ENCODE measurements at places on chromosomes 7 and 10.

GRCh38 chr7:514651-515598 is 4.7 kb downstream of the PDGFA start:
- DNase-seq = no peak

DNA sequence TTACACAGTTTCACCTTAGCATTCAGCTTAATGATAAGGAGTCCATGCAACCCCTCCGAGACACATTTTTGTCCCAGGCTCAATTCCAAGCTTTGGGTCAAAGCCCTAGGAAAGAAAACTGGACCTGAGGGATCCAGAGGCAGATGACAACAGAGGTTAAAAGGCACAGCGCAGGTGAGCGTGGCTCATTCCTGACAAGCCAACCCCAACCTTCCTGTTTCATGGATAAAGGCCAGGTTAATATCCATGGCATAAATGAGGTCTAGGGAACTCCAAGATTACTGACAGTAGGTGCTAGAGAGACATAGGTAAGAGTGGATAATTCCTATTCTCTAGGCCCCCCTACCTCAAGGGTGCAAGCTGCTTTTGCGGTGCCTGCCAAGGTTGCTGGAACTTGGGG is 86.7 kb upstream of the GPR22 start:
- no peak for DNase-seq

DNA sequence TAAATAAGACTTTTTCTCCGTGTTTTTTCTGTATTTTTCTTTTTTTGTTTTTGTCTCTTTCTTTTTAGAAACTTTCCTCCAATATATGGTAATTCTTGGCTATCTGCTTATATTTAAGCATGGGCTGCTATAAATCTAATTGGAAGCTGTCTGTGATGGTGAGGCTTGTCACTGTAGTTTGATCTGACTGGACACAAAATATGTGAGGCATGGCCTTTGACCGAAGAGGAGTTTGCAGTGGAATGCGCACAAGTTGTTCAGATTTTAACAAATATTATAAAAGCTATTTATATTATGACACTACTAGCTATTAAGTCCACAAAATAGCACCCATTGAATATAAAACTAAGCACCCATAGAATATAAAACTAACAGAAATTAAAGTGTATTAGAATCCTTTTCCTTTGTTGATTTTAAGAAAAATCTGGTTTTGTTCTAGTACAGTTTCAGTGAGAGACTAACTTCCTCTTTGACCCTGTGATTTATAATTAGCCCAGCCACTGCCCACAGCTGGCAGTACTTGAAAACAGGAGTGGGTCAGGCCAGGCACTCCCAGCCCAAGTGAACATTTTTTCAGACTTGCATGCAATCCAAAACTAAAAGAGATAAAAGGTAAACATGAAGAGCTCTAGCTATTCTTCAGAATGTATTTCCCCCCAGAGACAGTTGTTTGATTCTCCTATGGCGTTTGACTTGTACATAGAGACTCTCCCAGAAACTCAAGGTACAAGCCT is 69.9 kb upstream of the FGL2 start:
- DNase-seq = no peak

DNA sequence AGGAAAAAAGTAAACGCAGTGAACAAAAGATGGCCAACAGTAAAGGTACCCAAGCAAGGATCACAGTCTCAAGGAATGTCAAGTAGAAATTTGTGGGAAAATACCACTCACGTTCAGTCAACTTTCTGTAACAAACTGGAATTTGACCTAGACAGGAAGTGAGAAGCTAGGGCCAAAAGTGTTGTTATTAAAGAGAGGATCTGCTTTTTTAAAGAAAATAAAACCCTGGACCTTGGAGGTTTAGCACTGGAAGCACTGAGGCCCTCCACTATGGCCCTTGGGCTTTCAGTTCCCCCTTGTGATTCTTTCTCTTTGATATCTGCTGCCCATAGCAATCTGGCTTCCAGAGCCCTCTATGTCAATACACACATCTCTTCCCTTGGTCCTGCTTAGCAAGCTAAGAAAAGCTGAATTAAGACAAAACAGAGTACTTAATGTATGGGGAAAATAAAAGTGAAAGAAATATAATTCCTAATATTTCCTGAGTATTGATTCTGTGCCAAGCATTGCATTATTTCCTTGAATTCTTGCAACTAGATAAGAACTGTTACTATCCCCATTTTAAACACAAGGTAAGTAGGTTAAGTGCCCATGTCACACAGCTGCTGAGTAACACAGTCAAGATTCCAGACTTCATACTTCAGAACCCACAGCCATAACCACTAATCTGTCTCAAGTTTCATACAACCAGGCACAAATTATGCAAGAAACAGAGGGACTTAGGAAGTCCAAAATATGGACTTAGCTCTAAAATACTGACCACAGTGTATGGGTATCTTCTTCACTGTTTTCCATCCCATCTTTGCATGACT is 2.6 kb upstream of the ZNF438 start:
- no peak for DNase-seq

- DNase-seq = peak; percentile 55
These were observed 58.0 kb upstream of the STRIP2 start for GRCh38 chr7:129376076-129376777.

- DNase-seq = no peak
These were observed 11.8 kb downstream of the RASGEF1A start for GRCh38 chr10:43254881-43255633.

DNA sequence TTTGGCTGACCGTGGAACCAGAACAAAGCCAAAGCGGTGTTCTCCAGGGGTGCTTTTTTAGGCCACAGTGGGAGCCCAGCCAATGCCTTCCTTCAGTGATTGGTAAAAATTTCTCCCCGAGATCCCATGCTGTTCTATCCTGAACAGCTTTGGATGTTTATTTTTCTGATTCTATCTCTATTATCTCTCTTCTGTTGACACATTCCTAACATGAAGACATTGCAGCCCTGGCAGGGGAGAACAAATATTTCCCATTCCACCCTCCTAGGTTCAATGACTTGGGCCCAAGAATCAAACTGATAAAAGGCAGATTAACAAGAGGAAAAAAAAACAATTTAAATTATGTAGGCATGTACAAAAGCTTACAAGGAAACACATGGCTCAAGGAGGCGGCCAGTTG is 162.7 kb downstream of the PFKFB3 start:
- no peak for DNase-seq

DNA sequence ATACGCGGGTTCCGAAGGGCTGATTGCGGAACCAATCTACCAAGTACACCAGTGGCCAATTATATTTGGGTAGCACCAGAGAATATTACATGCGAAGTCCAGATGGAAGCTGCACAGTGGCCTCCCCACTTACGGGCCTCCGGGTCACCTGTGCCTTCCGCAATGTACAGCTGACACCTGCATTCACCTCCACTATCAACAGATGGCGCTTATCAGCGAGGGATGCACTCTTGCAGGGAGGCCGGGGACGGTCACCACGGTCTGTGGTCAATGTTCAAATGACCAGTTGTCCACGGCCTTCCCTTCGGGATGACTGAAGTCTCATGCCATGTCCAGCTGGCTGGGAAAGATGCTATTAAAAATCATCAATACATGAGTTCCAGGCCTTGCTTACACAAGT is 47.6 kb downstream of the SLIT1 start:
- no peak for DNase-seq

DNA sequence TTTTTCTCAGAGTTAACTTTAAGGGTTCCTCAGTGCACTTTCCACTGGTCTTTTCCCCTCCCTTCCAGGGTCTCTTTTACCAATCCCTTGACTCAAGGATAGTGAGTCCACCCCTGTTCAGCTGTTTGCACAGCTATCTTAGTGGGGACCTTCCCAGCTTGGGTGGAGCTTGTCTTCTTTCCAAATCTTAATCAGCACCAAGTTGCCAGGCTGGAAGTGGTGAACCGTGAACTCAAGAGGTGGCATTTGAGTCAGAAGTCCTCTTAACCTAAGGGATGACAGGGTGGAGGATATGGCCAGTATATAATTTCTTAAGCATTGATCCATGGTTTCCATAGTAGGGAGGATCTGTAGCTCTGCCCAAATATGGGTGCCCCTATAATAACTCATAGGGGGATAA is 25.0 kb downstream of the MAPK8 start:
- DNase-seq = no peak

GRCh38 chr7:70392256-70392876 is 739.6 kb upstream of the GALNT17 start:
- no peak for DNase-seq

DNA sequence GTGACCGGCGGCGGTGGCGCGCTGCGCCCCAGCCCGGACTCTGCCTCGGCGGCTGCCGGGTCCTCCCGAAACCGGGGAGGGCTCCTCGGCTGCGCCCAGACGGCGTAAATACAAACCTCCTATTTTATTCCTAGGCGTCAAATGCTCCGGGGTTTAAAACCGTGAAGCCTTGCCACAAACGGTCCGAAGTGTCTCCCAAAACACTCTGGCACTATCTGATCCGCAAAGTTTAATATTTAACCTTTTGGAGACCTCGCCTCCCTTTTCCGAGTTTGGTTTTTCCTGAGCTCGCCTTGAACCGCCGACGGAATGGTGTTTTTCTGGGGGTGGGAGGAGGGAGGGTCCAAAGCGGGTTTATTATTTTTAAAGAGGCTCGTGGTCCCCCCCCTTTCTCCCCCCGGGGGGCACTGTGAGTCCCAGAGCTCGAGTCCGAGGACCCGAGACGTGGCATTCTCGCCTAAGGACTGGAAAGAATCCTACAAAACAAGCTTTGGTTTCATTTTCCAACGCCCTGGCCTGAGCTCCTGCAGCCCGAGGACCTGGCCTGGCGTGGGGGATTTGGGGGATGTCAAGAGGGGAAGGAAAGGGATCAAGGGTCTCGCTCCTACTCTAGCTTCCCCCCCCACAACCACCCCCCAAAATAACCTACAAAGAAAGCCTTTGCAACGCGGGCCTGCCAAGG is 1.8 kb downstream of the TNRC18 start:
- DNase-seq = no peak

DNA sequence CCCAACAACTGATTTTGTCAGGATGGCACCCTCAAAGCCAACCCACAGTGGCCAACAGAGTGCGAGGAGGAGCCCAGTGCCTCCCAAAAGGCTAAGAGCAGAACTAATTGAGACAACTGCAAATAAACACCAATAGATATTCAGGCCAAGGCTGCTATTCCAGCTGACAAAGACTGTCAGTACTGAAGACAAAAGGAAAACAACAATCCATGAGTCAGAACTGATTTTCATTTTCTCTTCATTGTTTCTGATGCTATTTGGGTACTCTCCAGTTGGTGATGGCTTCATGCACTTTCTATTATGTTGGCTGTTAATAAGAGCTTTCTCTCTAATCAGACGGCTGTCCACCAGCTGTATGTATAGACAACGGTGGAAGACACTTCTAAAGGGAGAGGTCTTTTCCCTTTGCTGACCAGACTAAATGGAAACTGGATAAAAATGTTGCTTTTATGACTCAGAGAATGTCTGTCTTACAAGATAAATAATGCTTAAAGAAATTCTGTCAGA is 515.9 kb downstream of the PARD3 start:
- DNase-seq = no peak

- no peak for DNase-seq
These were observed 5.1 kb upstream of the FAM133B start for GRCh38 chr7:92595281-92595680.

GRCh38 chr7:14685167-14685566 is 217.4 kb downstream of the DGKB start:
- DNase-seq = no peak

DNA sequence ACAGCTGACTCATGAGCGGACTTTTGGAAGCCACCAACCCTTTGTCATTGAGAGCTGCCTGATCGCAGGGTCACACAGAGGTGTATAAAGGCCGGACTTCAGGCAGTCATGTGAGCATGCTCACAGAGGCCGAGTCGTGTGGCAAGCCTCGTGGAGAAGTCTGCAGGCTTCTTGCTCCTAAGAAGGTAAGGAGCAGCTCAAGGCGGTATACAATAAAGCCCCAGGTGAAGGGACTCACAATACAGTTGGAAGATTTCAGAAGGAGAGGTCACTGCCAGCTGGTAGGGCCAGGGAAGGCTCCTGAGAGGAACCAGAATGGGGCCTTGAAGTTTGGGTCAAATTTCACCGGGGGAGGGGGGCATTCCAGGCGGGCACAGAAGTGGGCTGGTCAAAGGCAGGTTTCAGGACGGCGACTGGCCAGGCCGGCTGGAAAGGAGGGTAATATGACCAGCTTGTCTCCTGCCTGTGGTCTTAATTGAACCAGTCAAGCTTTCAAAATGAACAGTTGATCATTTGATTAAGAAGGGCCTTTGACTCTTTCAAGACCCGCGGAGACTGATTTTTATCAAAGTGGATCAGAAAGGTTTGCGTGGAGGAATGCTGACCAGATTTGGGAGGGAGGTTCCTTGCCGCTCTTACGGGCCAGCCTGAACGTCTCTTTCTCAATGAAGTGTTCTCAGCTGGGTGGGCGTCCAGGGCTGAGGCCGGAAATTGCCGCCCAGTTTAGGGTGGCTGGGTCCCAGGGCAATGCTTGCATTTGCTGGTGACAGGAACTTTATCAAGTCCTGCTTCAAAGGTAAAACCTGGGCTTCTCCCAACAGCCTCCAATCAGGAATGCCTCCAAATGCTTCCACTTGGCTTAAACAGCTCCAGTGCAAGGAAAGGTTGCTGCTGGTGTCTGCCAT is 178.6 kb downstream of the EMX2 start:
- no peak for DNase-seq

DNA sequence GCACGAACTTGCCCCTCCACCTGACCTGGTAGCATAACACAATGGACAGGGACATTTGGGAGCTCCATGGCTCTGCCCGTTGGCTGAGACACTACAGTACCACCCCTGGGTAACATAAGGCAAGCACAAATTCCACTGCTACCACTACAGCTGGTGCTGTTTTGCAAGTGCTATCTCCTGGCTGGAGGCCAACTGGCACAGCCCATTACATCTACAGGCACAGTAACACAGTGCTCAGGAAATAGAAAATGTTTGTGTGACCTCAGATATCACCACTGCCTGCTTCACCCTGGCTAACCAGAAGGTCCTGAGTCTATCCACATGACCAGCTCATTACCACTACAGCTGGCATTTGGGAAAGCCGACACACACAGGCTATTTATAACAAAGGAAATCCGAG is 631.1 kb upstream of the MBL2 start:
- peak; percentile 9 for DNase-seq

GRCh38 chr10:96073722-96074121 is 30.3 kb downstream of the CCNJ start:
- no peak for DNase-seq

- no peak for DNase-seq
These were observed 173.4 kb downstream of the NPSR1 start for GRCh38 chr7:34831436-34831835.

DNA sequence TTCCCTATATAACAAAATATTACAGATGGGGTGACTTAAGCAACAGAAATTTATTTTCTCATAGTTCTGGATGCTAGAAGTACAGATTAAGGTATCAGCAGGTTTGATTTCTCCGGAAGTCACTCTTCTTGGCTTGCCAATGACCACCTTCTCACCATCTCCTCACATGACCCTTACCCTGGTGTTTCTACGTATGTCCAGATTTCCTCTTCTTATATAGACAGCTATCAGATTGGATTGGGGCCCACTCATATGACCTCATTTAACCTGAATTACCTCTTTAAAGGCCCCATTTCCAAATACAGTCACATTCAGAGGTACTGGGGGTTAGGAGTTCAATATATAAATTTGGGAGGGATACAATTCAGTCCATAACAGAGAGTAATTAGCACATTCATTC is 17.0 kb upstream of the RAPGEF5 start:
- no peak for DNase-seq

- DNase-seq = peak; percentile 1
These were observed 86.3 kb upstream of the NPS start for GRCh38 chr10:127462643-127463295.

- peak; percentile 77 for DNase-seq
These were observed 409.1 kb upstream of the ETV1 start for GRCh38 chr7:14398526-14398925.

Measured in NCI-H2171 treated with DMSO at 0.1 percent for 48 hours (cell line).